ENCODE measurements at places on chromosomes 7 and 10.

- DNase-seq: no peak
Observed at GRCh38 chr7:33596686-33597085, 308.7 kb upstream of the BMPER start.

DNA sequence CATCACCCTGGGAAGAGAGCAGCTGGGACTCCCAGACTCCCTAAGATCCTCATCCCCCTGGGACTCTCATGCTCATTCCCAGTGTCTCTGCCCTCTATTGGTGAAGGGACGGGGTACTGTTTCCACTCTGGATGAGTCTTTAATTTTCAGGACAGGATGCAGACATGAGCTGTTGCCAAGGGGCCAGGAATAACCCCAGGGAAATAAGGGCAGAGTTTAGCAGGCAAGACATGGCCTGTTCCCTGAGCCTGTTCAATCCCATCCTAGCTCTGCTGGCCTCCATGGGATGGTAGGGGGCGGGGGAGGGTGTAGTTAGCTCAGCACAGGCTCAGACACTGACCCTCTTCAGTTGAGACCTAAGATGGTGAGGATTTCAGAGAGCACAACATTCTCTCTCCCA lies 14.0 kb downstream of the C10orf105 start:
- DNase-seq: no peak

DNA sequence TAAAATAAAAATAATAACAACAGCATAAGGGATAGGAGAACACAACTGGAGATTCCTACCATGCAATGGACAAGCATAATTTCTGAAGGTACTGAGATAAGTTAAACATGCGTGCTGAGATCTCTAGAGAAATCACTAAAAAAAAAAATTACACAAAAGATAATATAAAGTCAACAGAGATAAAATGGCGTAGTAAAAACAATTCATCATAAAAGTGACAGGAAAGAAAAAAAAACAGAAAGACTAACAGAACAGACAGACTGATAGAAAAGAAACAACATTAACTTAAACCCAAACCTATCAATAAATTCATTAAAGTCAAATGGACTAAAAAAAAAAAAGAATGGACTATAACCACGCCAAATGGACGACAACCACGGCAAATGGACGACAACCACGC lies 56.4 kb downstream of the NCAPG2 start:
- DNase-seq: no peak

DNA sequence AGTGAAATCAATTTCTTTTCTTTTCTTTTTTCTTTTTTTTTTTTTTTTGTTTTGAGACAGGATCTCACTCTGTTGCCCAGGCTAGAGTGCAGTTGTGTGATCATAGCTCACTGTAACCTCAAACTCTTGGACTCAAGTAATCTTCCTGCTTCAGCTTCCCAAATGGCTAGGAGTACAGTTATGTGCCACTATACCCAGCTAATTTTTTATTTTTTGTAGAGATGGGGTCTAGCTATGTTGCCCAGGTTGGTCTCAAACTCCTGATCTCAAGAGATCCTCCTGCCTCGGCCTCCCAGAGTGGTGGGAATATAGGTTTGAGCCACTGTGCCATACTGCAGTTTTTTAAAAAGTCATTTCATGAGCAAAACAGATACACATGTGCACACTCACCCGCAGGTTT lies 79.8 kb downstream of the ANK3 start:
- no peak for DNase-seq

- DNase-seq: peak; percentile 31
Observed at GRCh38 chr10:73110345-73110849, at the start of gene NUDT13. Gene NUDT13 (plus strand): TSS chr10:73110455. CDS start chr10:73114366, 3,911 bp downstream.

DNA sequence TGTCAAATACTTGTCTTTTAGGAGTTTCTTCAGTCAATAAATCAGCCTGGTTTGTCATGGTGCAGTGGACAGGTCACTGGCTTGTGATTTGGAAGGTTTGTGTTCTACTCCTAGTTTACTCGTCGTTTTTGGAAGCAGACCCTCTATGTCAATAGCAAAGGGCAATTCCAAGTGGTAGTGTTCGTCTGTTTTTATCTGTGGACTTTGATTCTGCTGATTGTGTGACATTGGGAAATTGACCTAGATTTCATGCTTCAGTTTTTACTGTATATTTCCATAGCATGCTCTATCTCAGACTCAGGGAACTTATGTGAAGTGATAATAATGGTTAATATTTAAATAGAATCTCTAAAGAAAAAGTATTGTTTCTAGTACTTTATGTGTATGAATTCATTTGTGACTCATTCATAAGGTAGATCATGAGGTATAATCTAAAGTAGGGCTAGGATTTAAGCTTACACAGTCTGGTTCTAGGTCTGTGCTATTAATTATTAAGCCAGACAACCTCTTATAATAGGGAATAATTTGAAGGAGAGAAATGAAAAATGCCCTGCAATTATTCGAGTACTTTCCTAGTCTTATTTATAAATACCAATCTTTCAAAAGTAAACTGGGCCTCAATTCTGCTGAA lies 198.1 kb downstream of the REEP3 start:
- DNase-seq: no peak

DNA sequence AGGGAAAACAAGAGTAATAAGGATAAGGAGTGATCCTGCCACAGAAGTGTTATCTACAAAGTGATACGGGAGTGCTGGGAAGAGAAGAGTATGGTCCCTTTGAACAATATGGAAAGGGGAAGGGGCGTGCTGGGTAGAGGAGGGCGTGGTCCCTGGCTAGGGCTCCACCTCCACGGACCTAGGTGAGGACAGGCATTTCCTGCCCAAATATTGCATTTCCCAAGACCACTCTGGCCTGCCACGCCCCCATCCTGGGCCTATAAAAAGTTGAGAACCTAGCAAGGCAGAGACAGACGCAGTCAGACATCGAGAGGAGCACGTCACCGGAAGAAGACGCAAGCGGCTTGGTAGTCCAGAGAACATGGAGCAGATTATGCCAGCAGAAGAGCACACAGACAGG lies 22.8 kb downstream of the VSTM4 start:
- DNase-seq: no peak

- DNase-seq: no peak
Observed at GRCh38 chr10:22570733-22571430, 143.5 kb downstream of the PIP4K2A start.

DNA sequence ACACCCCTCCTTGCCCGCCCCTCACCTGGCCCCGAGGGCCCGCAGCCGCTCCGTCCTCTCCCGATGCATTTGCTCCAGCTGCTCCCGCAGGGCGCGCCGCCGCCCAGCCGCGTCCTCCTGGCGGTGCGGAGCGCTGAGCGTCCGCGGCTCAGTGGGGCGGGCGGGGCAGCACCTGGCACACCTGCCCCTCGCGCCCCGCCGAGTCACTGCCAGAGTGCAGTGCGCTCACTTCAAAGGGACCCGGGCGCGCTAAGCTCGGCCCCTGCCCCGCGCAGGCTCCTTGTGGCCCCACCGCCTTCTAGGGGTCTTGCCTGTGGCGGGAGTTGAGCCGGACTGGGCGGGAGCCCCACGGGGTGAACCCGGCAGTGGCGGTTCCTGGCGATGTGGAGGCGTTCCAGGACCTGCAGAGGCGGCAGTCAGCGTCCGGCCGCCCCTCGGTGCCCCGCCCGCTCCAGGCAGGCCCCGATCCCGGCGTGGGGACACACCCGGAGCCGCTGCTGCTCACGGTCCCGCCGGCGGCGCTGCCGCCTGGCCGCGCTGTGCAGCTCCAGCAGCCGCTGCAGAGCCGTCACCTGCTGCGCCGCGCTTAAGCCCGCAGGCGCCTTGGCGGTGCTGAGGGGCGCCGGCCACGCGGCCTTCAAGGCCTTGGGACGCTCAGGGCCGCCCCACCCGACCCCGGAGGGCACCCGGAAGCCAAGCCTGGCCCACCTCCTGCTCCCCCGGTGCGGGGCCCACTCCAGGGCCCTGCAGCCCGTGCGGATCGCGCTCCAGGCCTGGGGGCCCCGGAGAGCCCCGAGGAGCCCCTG lies 6.7 kb downstream of the ATP6V1F start:
- DNase-seq: peak; percentile 22

DNA sequence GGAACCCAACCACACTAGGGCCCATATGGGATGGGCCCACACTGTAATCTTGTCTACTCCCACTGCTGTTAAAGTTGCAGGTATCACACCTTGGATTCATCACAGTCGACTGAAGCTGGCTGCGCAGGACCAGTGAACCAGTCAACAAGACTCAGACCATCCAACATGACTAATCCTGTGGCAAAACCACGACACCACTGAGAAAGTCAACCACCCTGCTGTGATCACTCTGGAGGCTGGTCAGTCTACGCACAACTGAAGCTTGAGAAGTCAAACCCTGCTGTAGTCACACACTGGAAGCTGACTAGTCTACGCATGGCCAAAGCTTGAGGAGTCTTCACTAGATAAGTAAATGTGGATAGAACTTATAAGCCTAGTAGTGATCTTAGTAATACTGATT lies 9.6 kb upstream of the CYREN start:
- no peak for DNase-seq

- no peak for DNase-seq
Observed at GRCh38 chr10:115050375-115051010, 42.7 kb upstream of the ATRNL1 start.

- DNase-seq: no peak
Observed at GRCh38 chr7:111089822-111090426, 1.0 kb upstream of the LRRN3 start.

DNA sequence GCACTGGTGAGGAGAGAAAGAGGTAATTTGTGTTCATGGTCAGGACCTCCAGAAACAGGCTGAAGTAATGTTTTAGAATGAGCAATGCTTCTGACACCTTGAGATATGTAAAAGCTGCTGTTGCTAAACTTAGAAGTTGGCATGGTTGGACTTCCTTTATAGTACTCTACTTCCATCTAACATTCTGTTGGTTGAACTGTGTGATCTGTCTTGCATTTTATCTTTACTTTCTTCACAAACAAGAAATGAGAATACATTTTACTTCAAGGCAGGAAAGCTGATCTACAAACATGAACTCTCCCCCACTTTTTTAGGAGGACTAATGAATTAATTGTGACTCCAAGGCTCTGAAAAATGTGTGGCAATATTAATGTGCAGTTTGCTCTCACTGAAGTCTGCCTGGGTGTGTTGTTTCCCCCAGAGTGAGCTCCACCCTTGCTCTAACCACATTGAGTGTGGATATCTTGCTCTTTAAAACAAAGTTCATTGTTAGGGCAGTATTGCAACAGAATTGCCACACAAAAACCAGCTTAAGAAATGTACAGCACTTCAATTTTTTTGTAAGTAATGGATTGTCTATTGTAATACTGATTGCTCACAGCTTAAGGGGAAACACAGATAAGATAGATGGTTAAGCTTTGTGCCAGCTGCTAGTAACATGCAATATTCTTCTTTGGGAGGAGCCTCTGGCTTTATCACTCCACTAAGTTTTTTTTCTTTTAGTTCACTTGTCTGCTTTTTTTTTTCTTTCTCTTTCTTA lies 69.0 kb downstream of the ADD3 start:
- DNase-seq: peak; percentile 82

- DNase-seq: no peak
Observed at GRCh38 chr7:128026551-128026950, 4.7 kb downstream of the LRRC4 start.

GRCh38 chr7:133331861-133332260 lies 79.0 kb downstream of the EXOC4 start:
- no peak for DNase-seq

GRCh38 chr7:94763268-94763667 lies 107.3 kb upstream of the SGCE start:
- no peak for DNase-seq

- DNase-seq: no peak
Observed at GRCh38 chr7:50978633-50979215, 196.0 kb upstream of the GRB10 start.

DNA sequence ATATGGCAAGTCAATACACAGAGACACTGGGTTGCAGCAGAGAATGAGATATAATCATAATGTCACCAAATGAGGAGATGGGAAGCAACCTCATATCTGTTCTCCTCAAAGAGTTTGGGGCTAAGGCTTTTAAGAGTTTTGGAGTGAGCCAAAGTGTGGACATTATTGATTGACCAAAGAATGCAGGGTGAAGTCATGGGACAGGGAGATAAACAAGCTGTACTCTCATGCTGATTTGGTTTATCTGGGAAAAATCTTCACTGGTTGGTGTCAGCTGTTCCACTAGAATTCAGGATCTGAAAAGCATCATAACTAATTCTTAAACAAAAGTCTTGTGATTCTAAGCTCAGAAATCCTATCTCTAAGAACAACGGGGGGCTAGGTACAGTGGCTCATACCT lies 585.9 kb upstream of the NRP1 start:
- no peak for DNase-seq

DNA sequence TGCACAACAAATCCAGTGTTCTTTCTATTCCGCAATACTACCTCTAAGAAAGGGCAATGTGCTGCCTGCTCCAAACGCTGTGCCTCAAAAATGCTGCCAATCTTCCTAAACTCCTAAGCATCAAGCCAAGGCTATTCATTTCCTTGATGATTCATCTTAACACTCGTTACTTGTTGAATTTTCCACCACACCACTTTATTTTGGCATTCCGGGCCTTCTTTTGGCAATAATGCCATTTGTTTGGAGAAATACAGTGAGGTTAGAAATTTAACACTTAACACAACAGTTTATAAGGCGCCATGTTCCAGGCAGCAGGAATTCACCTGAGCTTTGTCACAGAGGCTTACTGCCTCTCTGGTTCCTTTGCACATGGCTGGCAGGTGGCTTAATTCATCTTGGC lies 82.6 kb upstream of the ABCB5 start:
- no peak for DNase-seq

DNA sequence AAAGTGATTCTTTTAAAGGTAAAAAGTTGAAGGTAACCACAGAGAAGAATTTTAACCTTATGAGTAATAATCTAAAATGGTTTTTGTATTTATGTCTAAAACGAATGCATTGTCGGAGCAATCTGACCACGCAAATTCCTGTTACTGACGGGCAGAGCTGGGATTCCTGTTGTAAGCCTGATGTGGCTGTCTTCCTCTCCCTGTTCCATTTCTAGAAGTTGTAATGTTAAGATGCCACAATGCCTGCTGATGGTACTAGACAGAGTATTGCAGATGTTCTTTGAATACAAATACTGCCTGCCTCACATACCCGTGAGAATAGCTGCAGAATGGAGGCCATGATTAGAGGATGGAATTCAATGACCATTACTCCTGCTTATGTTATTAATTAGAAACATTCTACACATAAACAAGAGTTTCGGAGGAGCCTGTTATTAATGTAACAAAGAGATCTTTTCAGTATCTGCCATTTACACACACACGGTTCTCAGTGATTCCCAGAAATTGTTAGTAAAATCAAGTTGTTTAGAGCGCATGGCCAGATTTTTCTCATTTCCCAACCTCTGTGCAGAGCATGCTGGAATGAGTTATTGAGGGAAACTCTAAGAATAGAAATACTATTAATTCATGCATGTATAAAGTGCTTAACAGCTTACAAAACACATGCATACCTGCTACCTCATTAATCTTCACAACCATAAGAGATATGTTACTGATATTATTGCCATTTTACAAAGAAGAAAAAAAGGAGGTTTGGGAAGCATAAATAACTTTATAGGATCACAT lies 196.8 kb downstream of the PTN start:
- DNase-seq: no peak

DNA sequence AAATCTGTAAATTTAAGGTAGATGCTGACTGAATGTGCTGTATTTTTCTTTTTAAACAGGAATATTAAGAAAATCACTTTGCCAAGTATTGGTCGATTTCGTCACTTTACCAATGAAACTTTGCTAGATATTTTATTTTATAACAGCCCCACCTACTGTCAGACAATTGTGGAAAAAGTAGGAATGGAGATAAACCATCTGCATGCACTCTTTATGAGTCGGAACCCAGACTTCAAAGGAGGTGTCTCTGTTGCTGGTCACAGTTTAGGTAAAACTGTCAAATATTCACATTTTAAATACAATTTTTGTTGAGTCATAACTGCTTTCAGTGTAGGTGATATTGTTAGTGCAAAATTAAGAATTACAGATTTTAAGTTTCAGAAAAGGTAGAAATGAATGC lies 25.2 kb downstream of the SEC23IP start:
- DNase-seq: no peak

GRCh38 chr7:130988443-130988842 lies 254.4 kb upstream of the KLF14 start:
- DNase-seq: no peak

Data from T-helper 1 cell (primary cell).